ENCODE measurements at places on chromosomes 11 and 22.

- DNase-seq: no peak
These were observed 120.2 kb downstream of the TRIM29 start for GRCh38 chr11:120017582-120018150.

- DNase-seq: no peak
These were observed 8.2 kb upstream of the LAYN start for GRCh38 chr11:111532365-111532709.

- no peak for DNase-seq
These were observed 348.2 kb downstream of the CADM1 start for GRCh38 chr11:115155978-115156377.

DNA sequence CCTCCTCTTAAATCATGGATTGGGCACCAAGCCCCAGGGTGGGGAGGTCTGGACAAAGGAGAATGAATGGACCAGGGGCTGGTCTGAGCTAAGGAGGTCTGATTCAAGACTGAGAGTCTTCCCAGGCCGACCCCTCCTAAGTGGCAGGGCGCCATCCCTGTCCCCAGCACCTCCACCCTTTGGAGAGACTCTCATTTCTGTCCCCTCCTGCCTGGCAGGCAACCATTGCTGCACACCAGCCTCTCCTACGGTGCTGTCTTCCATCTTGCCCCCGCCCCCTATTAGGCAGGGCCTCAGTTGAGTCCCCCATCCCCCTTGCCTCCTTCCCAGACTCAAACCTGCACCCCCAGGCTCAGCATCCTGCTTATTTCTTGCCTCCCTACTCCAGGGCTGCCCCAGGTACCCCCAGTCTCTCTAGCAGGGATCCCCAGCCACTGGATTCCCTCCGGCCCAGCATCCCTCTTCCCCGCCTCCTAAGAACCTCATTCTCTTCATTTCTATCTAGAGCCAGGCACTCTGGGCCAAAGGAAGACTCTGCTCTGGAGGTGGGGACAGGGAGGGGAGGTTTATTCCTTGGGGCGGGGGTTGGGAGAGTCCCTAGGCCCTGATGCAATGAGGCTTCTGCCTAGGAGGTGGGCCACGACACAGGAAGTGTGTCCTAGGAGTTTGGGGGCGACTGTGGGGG, 1.7 kb upstream of the RCOR2 start:
- peak; percentile 77 for DNase-seq

GRCh38 chr22:46737976-46738646, at the start of gene CERK:
TSS of gene CERK (minus strand) at chr22:46738252. CDS start at chr22:46738148, 104 bp downstream.
- peak; percentile 61 for DNase-seq

GRCh38 chr11:131624531-131624930, 254.1 kb downstream of the NTM start:
- DNase-seq: no peak

GRCh38 chr22:30351226-30351625, 5.5 kb downstream of the SF3A1 start:
- no peak for DNase-seq

GRCh38 chr22:19967850-19968449, 26.3 kb upstream of the TXNRD2 start:
- DNase-seq: no peak

DNA sequence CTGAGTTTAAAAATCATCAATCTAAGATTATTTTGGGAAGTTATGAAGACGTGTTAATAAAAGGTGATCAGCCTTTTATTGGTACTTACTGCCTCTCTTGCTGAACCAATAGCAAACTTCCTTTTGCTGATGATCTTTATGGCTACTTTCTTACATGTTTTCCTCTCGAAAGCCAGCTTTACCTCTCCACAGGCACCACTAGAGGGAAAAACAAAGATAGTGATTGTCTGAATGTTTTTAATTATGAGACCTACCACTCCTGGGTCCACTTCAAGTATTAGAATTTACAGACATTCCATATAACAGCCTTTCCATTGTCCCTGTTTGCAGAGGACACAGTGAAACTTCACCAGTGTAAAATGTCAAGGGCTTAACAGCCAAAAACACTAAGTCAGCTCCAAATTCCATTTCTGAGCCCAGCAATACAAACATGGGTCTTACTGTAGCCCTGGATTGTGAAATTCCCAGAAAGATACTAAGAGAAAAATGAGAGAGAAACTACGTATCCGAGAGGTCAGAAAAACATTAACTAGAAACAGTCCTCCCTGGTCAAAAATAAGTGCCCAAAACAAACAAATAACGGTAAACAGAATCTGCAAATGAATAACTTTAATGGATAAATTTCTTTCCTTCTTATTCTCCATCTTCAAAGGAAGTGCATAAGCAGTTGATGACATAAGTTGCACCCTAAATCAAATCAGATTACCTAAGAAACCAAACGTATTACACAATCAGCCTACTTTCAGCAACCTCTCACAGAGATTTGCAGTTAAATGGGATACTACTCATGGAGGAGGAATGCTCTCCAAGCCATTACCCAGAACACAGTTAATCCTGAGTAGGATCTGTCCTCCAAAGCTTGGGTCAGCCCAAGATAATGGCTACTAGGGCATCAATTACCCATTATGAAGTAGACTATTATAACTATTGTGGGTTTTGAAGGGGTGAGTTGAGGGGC, 29.5 kb downstream of the CHEK2 start:
- no peak for DNase-seq

DNA sequence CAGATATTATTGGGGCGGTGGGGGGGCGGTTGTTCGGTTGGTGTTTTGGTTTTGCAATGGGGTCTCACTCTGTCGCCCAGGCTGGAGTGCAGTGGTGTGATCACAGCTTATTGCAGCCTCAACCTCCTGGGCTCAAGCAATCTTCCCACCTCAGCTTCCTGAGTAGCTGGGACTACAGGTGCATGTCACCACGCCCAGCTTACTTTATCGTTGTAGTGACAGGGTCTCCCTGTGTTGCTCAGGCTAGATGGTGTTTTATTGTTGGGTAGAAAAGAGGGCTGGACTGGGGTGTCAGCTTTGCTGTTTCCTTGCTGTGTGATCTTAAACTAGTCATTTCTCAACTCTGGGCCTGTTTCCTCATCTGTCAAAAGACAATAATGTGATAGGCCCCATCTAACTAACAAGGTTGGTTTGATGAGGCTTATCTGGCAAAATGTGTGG, 17.5 kb upstream of the MYH9 start:
- DNase-seq: no peak

GRCh38 chr22:40401532-40401931, 31.1 kb downstream of the SGSM3 start:
- no peak for DNase-seq

- DNase-seq: peak; percentile 79
These were observed 34.7 kb upstream of the SEPTIN5 start for GRCh38 chr22:19679522-19680101.

- no peak for DNase-seq
These were observed 269.3 kb downstream of the BUD13 start for GRCh38 chr11:116503216-116504160.

DNA sequence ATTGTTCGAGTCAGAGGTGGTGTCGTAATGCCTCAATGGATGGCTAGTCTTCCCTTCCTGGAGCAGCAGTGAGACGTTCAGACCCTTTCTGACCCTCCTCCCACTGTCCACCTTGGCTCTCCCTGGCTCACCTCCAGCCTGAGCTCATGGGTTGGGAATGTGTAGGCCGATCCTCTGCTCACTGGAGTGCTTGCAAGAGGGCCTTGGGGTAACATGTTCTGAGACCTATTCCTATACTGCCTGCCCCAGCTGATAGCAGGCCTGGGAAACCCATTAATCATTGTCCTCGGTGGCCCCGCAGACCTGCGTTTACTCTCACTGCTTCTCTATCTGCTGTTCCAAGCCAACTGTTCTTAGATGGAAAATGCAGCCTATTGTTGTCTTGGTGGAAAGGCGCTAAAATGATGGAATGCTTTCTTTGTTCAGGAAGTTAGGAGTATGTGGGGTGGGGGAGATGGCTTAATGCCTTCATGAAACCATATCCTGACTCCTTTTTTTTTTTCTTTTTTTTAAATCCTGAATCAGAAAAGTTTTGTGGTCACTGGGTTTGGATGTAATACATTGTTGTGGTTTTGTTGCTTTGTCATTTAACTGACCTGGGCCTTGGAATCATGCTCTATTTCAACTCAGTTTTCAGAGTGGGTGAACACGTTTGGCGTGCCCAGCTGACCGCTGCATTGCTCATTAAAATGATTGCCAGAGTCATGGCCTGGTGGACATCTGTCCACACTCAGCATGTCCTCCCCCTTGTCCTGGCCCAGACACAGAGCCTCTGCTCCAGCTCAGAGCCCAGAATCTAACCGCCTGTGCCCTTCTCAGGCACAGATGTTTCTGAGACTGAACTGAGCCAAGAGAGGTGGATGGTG, 72.5 kb downstream of the MICAL2 start:
- no peak for DNase-seq

GRCh38 chr11:13494051-13494450, 1.7 kb downstream of the PTH start:
- DNase-seq: no peak

DNA sequence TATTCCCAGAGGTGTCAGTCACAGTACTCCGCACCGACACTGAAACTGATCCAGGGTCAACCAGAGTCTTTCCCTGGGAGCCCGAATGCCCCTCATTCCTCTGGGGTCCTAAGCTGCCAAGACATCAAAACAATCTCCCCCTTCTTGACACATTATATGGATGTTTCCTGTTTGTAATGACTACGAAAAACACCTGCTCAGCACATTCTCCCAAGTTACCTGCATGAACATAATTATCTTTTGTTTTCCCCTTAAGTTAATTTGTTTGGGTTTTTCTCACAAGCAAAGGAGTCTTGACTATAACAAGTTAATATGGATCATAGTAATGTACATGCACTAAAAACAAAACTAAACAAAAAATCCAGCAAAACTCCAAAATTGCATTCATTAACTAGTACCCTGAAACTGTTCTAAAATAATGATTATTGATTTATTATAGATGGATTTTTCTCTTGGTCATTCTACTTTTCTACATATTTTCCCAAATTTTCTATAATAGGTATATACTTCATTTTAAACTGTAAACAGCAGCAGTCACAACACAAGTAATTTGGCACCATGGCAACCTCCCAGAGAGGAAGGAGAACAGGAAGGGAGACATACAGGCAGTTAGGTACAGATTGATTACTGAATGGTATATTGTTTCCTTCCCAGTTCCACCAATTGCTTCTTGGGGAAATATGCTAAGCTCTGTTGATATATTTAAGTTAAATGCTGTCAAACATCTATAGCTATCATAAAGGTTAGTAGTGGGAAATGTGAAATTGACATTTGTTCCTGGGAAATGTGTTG, 631.5 kb downstream of the METTL15 start:
- DNase-seq: no peak

DNA sequence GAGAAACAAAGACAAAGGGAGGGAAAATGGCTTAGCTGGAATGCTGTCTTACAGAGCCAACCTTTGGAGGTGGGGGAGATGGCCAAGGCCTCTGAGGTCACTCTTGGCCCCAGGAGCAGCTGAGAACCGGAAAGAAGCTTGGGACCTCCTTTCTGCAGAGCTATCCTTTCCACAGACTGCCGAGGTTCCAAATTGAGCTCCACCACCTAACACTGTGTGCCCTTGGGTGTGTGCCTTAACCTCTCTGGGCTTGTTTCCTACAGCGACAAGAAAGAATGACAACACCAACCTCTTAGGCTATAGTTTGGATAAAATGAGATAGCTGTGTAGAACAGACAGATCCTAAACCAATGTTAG, 23.2 kb downstream of the RTN4RL2 start:
- DNase-seq: no peak

DNA sequence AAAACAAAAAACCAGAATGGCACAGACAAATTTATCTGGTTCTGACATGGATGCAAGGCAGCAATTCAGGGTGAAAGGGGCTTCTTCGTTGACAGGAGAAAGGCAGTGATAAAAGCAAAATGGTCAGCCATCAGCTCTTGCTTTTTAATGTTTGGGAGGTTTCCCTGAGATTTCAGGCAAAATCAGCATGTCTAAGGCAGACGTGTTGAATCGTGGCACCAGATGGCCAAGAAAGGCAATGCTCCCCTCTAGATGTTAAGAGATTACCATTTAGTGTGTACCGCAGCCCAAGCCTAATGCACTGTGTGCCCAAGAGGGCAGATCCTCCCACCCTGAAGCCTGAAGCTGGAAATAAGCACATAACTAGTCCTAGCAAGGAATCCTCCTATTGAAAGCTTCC, 88.8 kb upstream of the GALNT18 start:
- DNase-seq: no peak

- no peak for DNase-seq
These were observed 43.2 kb upstream of the ACCSL start for GRCh38 chr11:44004452-44005062.

GRCh38 chr22:50536226-50536625, 6.4 kb upstream of the TYMP start:
- DNase-seq: no peak
